ENCODE measurements at places on chromosomes 4 and X.

GRCh38 chr4:56181140-56181953, 205.9 kb downstream of the AASDH start:
- DNase-seq, result no peak

- no peak for DNase-seq
Measured at GRCh38 chr4:184153781-184154180, 63.9 kb downstream of the ENPP6 start.

- peak; percentile 16 for DNase-seq
Measured at GRCh38 chr4:55321707-55322264, 24.3 kb upstream of the SRD5A3 start.

DNA sequence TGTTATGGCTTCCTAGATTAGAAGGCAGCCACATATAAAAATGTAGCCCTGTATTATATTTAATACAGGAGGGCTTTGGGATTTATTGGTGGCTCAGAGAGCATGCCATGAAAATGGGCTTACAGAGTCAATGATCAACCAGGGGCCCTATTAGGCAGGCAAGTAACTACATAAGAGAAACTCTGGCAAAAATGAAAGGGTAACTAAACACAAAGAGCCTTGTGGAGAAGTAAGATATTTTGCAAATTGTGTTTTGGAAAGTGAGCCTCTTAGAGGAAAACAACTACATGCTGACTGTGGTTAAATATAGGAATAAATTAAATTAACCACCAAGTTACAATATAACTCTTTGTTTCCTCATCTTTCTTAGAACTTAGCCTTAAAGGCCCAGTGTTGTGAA, 5.5 kb downstream of the SAT1 start:
- no peak for DNase-seq

DNA sequence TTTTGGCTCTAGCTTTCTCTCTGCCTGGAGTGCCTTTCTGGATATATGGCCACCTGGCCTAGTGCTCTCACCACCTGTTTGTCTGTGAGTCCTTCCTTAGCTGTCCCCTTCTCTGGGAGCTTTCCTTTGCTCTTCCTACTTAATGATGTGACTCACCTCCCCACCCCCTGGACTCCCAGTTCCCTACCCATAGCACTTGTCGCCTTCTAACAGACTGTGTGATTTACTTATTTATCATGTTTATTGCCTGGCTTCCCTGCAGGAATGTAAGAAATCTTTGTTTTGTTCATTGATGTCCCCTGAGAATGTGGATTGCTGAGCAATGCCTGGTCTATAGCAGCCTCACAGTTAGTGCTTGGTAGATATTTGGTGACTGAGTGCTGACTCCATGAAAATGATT, 18.9 kb downstream of the ADD1 start:
- DNase-seq, result no peak

GRCh38 chr4:76305971-76306881, at the start of gene STBD1:
STBD1 (plus strand) TSS chr4:76306733; CDS start chr4:76306770, 37 bp downstream.
- DNase-seq, result peak; percentile 37

- DNase-seq, result no peak
Measured at GRCh38 chr4:3305610-3306371, 13.0 kb downstream of the RGS12 start.

DNA sequence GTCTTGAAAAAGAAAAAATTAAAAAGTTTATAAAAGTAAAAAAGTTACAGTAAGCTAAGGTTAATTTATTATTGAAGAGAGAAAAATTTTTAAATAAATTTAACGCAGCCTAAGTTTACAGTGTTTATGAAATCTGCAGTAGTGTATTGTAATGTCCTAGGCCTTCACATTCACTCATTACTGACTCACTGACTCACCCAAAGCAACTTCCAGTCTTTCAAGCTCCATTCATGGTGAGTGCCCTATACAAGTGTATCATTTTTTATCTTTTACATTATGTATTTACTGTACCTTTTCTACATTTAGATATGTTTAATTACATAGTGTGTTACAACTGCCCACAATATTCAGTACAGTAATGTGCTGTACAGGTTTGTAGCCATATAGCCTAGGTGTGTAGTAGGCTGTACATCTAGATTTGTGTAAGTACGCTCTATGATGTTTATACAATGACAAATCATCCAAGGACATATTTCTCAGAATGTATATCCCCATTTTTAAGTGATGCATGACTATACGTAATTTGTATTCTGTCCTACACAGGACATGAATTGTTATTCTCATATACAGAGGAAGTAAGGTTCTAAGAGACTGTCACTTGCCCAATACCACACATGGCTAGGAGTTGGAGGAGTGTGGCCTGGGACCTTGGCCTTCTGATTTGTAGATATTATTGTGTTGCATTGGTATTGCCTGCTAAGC, 19.5 kb upstream of the PDCL2 start:
- DNase-seq, result no peak

DNA sequence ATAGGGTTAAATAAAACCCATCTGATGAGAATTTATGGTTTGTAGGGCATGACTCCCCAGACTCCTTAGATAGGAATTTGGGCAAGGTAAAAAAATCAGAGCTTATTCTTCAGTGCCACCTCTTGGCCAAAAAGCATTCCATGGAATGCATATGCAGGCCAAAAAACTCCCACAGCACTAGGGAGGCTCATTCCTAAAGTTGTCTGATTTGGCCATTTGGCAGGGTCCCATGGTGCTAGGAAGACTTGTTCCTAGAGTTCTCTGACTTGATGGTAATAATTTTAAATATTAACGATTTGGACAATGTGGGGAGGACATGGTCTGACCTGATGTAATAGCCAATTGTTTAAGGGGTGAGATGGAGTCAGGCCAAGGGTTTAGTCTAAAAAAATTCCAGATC, 93.0 kb downstream of the SPIN4 start:
- no peak for DNase-seq

GRCh38 chr4:80153874-80154544, 43.3 kb upstream of the PRDM8 start:
- no peak for DNase-seq

- no peak for DNase-seq
Measured at GRCh38 chrX:20132666-20133065, 9.0 kb downstream of the EIF1AX start.

GRCh38 chr4:182556580-182556979, 313.4 kb downstream of the TENM3 start:
- no peak for DNase-seq

DNA sequence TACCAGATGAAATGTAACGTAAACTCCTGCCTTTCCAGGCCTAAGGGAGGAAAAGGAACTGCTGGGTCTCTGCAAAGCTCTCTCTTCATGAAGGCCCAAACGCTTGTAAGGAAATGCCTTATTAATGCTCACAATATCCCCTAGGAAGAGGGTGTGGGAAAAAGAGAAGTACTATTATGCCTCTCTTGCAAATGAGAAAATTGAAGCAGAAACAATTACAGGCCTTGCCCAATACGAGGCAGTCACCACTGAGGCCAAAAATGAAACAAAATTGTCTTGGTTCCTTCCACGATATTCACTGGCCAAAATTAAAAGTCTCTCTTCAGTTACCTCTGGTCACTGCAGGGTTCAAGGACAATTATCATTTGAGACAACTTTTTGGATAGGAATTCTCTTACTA, 3.2 kb downstream of the SCARB2 start:
- DNase-seq, result no peak

DNA sequence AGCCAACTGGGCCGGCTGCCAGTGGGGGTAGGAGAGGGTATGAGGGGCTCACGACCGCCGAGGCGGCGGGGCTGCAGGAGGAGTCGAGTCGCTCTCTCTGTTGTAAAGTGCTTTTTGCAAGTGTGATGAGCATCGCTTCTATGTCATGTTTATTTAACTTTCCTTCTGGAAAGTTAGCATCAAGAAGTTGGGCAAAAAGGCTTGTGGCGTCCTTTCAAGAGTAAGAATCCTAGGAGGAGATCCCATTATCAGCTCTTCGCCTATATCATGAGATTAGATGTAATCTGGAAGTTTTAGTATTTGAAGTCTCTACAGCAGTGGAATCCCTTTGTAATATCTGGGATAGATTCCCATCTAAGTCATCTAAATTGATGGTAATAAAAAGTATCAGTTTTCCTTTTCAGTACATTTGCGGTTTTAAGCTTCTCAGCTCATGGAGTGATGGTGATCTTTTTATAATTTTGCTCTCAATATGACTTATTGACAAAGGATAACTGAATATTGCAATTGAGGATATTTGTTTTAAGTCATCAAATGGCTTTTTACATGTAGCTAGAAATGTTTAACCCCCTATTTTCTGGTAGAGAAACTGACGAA, 1.7 kb downstream of the GALNT7 start:
- no peak for DNase-seq

GRCh38 chr4:67853336-67853735, 30.5 kb downstream of the TMPRSS11D start:
- DNase-seq, result no peak

GRCh38 chrX:119981286-119982070, 37.9 kb upstream of the NKAP start:
- peak; percentile 47 for DNase-seq

GRCh38 chrX:118739577-118739976, 12.2 kb downstream of the IL13RA1 start:
- DNase-seq, result no peak

GRCh38 chr4:48051078-48051477, 34.5 kb downstream of the NIPAL1 start:
- DNase-seq, result no peak

- peak; percentile 86 for DNase-seq
Measured at GRCh38 chrX:154019633-154020528, at the start of gene IRAK1. IRAK1 (minus strand) TSS chrX:154019902; CDS start chrX:154019812, 90 bp downstream.

DNA sequence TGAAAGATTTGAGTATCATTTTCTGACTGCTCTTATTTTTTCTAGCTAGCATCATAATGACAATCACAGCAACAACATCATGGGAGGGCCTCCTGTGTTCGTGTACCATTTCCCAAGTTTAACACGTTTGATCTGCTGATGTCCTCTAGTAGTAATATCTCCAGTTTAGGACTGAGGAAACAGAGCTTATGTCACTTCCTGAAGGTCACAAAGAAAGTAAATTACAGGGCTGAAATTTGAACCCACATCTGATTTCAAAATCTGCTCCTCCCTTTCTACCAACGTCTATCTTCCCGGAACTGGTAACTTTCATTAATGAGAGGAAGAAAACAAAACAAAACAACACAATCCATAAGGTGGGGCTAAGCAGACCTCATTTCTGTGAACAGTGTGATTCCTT, 302.7 kb downstream of the PACRGL start:
- no peak for DNase-seq

- DNase-seq, result no peak
Measured at GRCh38 chr4:29390921-29391320, 1329.2 kb upstream of the PCDH7 start.

DNA sequence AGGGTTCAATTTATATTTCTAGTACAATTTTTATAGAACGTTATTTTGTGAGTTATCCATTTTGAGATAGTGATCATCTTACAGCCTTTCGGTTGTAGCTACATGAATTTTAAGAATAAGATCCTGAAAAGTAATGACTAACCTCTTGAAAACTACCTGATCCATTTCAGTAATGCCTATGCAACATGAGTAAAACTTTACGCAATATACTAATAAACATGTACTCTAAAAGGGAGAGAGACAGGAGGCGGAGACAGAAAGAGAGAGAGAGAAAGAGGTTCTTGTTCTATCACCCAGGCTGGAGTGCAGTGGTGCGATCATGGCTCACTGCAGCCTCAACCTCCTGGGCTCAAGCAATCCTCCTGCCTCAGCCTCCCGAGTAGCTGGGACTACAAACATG, 816.1 kb downstream of the CCSER1 start:
- no peak for DNase-seq

- no peak for DNase-seq
Measured at GRCh38 chr4:26806331-26806730, 54.3 kb upstream of the STIM2 start.

GRCh38 chrX:151852294-151852693, 60.4 kb upstream of the MAGEA4 start:
- DNase-seq, result no peak

GRCh38 chr4:20333141-20333715, 81.5 kb downstream of the SLIT2 start:
- no peak for DNase-seq

GRCh38 chr4:75555294-75556164, at the start of gene ODAPH:
ODAPH (plus strand) TSS chr4:75556066; CDS start chr4:75556083, 17 bp downstream.
- peak; percentile 50 for DNase-seq

- no peak for DNase-seq
Measured at GRCh38 chr4:3772632-3773031, 6.4 kb downstream of the ADRA2C start.

DNA sequence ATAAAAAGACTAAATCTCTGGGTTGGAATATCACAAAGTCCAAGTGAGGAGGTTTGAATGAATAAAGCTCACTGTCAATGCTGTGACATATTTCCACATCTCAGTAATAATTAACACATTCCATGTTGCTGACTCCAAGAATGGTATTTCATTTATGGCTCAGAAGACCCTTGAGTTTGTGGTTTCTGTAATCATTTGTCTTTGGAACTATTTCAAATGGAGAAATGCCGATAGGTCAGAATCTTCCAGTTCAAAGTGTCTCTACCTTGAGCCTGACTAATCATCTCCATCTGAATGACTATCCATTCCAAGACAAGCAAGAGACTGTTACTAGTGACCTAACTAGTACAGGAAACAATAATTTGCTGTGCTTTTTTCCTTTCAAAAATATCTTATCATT, 24.2 kb upstream of the SLC2A9 start:
- no peak for DNase-seq

DNA sequence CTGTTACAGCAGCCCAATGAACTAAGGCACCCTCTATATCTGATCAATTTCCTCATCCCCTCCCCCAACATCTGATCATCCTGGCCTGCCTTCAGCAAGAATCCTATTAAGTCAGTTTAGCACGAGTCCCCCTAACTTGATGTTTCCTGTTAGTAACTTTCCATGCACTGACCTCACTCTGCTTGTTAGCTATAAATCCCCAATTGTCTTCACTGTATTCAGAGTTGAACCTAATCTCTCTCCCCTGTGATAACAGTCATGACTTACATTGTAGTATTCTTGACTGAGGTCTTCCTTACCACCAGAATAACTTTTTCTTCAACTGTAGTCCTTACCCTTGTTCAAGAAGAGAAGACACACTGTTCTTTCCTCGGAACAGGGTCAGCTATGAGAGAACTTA, 8.5 kb downstream of the ANXA5 start:
- DNase-seq, result no peak

DNA sequence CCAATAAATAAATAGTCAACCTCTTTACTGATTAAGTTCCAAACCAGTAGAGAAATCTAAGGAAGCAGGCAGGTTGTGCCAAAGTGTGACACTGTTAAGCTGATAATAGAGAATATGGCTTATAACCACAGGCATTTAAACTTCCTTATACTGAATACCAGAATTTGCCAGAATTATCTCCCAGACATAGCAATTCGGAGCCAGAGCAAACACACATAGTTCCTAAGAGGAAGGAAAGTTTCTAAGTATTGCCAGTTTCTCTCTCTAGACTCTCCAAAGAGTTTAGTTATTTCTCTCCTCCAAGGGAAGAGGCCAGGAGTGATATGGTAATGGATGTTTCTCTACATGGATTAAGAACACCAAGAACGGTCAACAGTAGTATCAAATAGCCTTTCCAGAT, 191.7 kb upstream of the CPEB2 start:
- DNase-seq, result no peak

- DNase-seq, result peak; percentile 50
Measured at GRCh38 chr4:7863911-7864681, 75.6 kb downstream of the AFAP1 start.

- DNase-seq, result no peak
Measured at GRCh38 chr4:113293674-113294073, 244.2 kb downstream of the ANK2 start.

All from GM13977 (cell line).